HuH-7 (cell line): ENCODE measurements at places on chromosomes 2 and 18.

DNA sequence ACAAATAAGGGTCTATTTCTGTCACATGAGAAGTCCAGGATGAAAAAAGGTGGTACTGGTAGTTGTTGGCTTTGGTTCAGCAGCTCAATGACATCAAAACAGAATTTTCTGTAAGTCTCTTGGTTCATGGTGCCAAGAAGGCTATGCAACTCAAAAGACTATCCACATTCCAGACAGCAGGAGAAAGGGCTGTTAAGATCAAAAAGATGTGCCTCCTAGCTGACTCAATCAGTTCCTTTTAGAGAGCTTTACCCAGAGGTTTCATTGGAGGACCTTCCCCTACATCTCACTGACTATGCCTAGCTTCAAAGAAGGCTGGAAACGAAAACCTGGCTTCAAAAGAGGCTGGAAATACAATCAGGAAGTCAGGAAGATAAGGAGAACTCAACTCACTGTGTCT lies 98.0 kb downstream of the DYM start:
- no peak for DNase-seq

DNA sequence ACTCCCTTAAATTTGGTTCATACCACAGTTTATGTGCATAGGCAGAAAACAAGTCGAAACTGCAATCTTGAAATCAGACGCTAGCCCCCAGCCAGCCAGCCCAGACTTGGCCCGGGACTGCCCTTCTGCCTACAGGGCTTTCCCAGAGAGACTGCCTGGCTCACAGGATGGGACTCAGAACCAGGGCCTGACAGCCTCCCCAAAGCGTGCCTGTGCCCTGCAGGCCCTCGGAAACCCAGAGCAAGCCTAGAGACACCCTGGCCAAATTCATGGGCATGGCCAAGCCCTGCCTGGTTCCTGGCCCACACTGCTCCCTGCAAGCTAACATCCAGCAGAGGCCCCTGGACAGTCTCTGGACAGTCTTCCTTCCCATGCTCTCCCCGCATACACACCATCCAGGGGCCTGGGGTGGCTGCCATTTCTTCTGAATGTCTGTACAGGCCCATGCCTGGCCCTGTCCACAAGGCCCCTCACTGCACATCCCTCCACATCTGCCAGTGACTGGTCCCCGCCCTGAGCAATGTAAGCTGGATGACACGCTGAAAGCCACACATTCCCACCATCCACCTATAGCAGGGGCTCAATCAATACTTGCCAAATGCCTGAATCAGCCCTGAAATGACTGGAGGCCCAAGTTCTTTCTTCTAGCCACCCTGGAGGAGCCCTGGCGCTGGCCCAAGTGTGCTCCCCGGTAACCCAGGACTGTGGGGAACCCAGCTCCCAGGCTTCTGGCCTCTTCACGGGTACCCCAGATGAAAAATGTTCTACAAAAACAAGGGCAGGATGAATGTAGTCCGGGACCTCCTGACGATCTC lies 73.1 kb downstream of the HDAC4 start:
- no peak for DNase-seq

- no peak for DNase-seq
Measured at GRCh38 chr2:38522754-38523349, 79.9 kb downstream of the HNRNPLL start.

DNA sequence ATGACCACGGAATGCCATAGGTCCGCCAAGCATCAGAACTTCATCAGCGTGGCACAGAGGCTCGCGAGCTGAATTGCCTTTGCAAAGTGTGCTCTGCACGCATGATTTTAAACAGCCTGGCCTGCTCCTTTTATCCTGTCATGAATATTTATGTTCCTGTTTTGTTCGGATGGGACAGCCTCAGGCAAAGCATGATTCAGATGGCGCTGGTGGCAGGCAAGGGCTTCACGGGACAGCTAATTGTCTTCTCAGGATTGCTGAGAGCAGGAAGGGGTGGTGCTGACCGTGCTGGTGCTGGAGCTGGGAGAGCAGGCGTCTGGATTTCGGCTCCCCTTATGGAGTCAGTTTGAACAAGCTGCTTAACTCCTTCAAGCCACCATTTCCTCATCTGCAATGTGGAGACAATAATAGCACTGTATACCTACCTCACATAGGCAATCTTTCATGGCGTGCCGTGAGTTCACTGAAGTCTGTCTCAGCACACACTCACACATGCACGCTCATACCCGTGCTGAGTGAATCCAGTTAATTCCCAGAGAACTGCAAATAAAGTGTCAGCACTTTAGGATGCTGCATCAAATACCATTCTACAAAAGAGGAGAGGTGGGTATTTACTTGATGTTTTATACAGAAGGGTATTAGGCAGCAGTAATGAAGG lies 79.7 kb upstream of the APCDD1 start:
- no peak for DNase-seq

GRCh38 chr2:219356834-219357233 lies 24.3 kb upstream of the RESP18 start:
- DNase-seq, result no peak

DNA sequence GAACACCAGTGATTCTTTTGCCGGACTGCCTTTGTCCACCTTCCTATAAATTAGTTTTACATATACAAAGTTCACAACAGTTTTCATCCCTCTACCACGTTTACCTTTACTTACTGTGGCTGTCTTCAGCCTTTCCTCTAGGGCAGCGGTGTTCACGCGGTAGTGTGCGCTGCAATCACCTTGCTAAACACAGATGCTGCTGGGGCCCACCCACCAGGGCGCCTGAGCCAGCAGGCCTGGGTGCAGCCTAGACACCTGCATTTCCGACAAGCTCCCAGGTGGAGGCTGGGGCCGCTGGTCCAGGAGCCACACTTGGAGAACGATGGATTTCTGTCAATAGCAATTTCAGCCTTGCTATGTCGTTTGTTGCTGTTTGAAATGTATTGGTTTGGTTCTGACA lies 83.1 kb downstream of the NDUFA10 start:
- DNase-seq, result no peak

- no peak for DNase-seq
Measured at GRCh38 chr2:177204417-177204816, 8.2 kb upstream of the HNRNPA3 start.

DNA sequence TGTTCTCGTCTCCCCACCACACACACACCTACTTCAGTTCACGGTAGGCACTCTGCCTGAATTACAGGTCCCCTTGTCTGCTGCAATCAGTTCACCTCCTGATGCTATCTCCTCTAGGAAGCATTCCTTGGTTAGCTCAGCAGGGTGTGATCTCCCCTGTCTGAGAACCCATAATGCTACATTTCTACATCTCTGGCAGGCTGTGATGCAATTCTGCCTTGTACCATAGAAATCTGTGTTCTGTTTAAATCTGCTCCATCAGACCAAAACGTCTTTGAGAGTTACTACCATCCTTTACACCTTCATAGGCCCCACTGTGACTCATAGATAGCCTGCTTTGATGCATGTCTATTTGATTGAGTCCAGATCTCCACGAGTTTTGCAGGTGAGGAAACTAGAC lies 103.9 kb downstream of the TTC32 start:
- DNase-seq, result no peak

GRCh38 chr2:224520064-224520463 lies 65.1 kb downstream of the CUL3 start:
- DNase-seq, result no peak

GRCh38 chr2:229800997-229801754 lies 86.8 kb upstream of the DNER start:
- peak; percentile 43 for DNase-seq

DNA sequence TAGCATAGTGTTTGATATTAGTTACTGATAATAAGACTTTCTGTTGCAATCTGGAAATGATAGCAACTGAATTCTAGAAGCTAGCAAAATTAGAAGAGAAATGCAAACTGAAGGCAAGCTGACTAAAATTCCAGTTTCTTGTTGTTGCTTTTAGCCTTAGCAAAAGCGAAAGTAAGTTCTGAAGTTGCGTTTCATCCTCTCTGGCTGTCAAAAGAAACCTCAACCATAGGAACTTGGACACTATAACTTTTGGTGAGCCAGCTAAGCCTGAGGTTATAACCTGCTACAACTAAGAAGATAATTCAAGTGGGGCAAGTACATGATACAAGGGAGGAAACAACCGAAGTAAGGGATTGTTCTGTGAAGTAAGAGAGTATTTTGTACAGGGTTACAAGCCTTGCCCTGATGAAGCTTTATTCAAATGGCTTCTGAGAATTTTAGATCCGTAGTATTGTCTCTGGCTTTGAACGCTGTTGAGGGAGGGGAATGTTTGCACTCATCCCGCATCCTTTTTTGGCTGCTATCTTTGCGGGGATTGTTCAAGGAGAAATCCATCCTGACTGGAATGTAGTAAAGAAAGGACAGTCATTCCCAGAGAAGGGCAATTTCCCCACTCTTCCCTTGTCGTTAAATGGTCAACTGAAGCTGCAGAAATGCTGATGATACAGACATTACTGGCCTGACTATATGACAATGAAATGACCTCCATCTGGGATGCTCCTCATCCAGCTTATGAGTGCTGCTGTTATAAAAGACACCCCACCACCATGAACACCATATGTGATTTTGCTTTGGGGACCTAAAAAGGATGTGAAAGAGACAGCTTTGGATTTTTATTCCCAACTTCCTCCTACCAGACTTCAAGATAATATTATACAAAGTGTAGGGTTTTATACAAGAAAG lies 7.0 kb upstream of the TMX3 start:
- no peak for DNase-seq

GRCh38 chr2:219250049-219250781 lies 2.8 kb upstream of the TUBA4B start:
- no peak for DNase-seq

DNA sequence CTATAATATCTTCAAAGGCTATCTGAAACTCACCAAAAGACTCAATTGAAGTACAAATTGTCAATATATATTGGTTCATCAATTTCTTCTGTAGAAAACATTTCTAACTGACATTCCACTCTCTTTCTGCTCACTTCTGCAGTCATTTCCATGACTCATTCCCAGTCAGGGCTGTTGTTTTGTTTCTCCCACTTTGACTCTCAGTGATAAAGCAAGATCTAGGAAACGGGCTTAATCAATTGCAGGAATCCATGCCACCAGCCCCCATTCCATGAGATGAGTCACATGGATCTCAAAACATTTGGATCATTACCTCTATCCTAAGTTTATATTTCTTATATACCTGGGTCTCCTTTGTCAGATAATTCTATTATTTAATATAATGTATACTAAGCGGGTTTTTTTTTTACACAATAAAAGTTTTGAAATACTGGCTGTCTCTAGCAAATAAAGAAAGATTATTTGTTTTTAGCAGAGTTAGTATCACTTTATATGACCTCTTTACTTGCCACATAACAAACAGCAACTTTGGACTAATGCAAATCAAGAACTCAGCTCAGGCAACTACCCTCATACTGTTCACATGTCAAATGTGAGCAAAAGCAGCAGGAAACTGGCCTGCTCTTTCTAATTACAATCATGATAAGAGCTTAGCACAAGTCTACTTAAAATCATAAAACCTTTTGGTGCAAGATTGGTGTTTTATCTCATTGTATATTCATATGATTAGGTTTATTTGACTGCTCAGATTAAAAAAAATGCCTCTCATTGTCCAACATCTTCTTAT lies 251.1 kb upstream of the PIK3C3 start:
- no peak for DNase-seq

DNA sequence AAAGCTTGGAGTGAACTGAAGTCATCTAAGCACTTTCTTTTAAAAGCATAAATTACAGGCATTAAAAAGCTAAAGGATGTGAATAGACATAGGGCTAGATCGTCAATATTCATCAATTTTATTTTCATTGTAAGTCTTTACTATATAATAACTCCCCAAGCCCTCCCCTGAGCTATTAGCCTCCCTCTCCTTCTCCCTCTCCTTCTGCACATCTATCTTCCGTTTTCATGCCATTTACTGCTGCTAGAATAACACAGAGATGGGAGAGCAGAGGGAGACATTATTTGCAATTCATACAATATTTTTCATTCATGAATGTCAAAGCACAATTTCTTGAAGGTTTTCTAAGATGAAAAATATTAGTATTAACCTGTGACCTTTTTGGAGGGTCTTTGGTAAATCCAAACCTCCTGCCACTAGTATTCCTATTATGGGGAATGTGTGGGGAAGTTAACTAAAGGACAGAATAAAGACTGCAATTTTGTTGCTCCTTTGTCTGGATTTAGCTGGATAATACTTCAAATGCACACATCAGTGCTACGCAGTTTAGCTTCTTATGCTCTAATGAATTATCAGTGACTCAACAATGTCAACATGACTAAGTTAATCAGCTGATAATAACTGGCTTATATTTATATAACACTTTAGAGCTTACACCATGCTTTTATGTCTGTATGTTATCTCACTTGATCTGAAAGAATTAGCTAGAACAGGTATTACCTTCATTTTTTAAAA lies 28.2 kb upstream of the MFF start:
- DNase-seq, result no peak

DNA sequence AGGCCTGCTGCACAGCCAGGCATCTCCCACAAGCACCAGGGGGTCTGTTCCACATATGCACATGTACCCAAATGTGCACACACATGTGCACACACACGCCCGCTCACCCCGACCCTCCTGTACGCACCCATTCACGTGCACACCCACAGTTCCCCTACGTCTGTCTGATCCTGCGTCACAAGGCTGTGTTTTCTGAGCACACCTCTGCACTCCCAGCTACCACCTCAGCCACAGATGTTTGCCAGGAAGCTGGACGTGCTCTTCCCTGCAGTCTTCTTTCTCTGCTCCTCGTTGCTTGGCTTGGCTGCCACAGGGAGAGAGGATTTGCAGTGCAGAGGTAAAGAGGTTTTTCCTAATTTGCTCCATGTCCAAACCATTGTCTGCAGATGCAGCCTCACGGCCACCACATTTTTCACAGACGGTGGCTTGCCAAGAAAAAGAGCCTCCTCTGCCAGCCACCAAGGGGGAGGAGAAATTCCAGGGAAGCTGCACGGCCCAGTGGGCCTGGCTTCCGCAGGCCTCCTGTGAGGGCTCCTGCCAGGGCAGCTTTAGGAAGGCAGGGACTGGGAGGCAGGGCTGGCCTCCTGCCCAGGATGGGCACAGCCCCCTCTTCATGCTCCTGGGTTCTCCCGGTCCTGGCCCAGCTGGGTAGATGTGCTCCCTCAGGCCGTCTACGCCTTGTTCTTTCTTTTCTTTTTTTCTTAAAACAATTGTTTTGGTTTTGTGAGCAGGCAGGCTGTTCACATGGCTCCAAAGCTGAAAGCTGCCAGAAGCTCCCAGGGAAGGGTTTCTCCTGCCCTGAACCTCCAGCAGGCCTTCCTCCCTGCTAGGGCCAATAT lies 29.3 kb upstream of the HS6ST1 start:
- DNase-seq, result no peak

- DNase-seq, result no peak
Measured at GRCh38 chr2:17299891-17300540, 218.2 kb downstream of the RAD51AP2 start.

DNA sequence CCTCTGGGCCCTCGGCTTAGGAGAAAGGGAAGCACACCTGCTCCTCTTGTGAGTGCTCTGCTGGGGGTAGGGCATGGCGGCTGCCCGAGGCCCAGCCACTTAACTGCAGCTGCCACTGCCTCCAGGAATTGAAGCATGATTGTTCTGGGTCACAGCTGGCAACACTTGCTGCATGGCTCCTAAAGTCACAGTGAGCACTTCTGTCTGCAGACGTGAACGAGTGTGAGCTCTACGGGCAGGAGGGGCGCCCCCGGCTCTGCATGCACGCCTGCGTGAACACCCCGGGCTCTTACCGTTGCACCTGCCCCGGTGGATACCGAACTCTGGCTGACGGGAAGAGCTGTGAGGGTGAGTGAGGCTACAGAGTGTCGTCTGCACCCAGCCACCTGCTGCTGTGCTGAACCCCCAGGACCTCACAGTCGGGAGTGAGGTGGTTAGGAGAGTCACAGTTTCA lies 44.4 kb downstream of the FBLN7 start:
- no peak for DNase-seq

- no peak for DNase-seq
Measured at GRCh38 chr2:183034806-183035205, 3.5 kb downstream of the NCKAP1 start.
